Endodermal cell (in vitro differentiated cells): ENCODE measurements at places on chromosomes 7 and 10. TPM values are rescaled to one million over a fixed set of nuclear protein-coding genes. Genes with fewer than 3 reads are reported as not detected.

DNA sequence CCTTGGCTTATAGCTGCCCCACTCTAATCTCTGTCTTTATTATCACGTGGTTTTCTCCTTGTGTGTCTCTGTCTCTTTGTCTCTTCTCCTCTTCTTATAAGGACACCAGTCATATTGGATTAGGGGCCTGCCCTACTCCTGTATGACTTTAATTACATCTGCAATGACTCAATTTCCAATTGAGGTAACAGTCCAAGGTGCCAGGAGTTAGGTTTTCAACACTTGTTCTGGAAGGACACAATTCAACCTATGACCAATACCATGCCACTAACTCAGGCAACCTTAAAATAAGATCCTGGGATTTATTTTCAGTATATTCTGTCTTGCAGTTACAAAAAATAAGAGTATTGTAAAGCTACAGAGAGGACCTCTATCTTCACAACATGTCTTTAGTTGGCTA, 21.6 kb upstream of the MET start:
- DNase-seq = no peak
- H3K4me1 ChIP-seq = no peaks in the 10 kb centered on the region
- H3K4me3 ChIP-seq = no peak overlapping the region
- H3K27me3 ChIP-seq = no peaks in the 10 kb centered on the region
- no peak overlapping the region for H3K27ac ChIP-seq

GRCh38 chr7:139745678-139746143, 32.1 kb downstream of the HIPK2 start:
- H3K4me3 ChIP-seq = peak overlapping the region; percentile 46
- H3K4me1 ChIP-seq = peaks cover 17% of the 10 kb centered on the region
- peak overlapping the region; percentile 47 for H3K27ac ChIP-seq
- H3K36me3 ChIP-seq = peaks cover 24% of the 10 kb centered on the region

DNA sequence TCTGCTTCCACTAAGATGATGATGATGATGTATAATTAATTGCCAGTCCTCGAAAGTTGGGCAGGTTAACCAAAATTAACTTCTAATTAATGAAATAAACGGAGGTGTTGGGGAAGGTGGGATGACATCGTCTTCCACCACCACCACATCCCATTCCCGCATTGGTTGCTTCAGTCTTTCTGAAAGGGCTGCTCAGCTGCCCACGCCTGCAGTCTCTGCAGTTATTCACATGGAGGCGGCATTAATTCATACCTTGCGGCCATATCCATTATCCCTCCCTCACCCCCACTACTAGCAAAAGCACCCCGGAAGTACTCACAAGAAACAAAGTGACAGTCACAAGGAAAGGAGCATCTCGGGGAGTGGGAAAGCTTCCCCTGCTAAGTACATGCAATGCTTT, 387.9 kb downstream of the DPP6 start:
- H3K36me3 ChIP-seq = no peaks in the 10 kb centered on the region
- H3K27me3 ChIP-seq = no peaks in the 10 kb centered on the region
- H3K4me3 ChIP-seq = no peak overlapping the region
- H3K27ac ChIP-seq = no peak overlapping the region

DNA sequence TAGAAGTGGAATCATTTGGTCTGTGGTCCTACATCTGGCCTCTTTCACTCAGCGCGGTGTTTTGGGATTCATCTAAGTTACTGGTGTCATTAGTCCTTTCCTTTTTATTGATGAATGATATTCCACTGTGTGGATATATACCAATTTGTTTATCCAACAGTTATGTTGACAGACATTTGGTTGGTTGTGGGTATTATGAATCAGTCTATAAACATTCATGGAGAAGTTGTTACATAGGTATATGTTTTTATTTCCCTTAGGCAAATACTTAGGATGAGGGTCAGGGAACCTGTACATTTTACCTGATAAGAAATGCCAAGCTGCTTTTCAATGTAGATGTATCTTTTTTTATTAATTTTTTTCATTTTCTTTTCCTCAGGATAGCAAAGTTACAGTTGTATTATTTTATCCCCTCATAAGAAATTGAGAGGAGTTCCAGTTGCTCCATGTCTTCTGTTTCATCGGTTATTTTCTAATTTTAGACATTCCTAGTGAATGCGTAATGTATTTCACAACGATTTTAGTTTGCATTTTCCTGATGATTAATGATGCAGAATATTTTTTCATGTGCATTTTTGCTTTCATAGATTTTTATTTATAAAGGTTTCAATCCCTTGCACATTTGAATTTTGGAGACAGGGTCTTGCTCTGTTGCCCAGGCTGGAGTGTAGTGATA, 203.8 kb upstream of the SH2B2 start:
- DNase-seq = no peak
- H3K36me3 ChIP-seq = peaks cover 38% of the 10 kb centered on the region
- no peaks in the 10 kb centered on the region for H3K4me1 ChIP-seq
- H3K27ac ChIP-seq = no peak overlapping the region
- no peaks in the 10 kb centered on the region for H3K27me3 ChIP-seq

Gene NODAL
- 71.0 and 88.6 TPM in 2 replicates for total RNA-seq

DNA sequence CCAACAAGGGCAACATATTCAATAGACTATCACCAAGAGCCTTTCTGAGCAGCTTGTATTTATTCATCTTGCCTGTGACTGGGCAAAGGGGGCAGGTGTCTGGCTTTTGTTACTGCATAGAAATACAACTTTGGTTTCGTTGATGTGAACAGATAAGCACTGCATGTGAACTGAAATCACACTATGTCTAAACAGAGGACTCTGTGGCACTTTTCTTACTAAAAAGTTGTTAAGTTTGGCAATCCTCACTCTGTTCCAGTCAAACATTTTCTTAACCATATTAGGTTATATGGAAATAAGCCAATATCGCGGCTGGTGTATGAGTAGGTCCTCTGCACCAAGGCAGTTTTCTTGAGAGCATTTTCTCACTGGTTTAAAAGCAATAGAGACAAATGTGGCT, 48.5 kb downstream of the CALD1 start:
- no peaks in the 10 kb centered on the region for H3K36me3 ChIP-seq
- no peak overlapping the region for H3K27ac ChIP-seq
- H3K4me1 ChIP-seq = no peaks in the 10 kb centered on the region
- no peak overlapping the region for H3K4me3 ChIP-seq
- H3K27me3 ChIP-seq = no peaks in the 10 kb centered on the region

DNA sequence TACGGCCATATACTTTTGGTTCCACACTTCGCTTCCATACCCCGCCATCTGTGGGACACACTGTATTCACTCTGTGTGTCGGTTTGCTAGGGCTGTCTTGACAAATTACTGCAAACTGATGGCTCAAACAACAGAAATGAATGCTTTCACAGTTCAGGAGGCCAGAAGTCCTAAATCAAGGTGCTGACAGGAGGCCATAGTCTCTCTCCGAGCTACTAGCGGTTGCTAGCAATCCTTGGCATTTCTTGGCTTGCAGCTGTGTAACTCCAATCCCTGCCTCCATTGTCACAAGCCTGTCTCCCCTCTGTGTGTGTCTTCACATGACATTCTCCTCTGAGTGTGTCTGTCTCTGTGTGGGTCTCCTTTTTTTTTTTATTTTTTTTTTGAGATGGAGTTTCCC, 28.9 kb upstream of the BMPR1A start:
- H3K27me3 ChIP-seq = no peaks in the 10 kb centered on the region
- H3K27ac ChIP-seq = no peak overlapping the region
- H3K4me3 ChIP-seq = no peak overlapping the region
- no peak for DNase-seq

Gene LRRC17
- total RNA-seq = 0.18 TPM in 2 replicates

GRCh38 chr7:99201027-99201426, 6.9 kb downstream of the KPNA7 start:
- H3K36me3 ChIP-seq = no peaks in the 10 kb centered on the region
- no peak for DNase-seq
- H3K4me1 ChIP-seq = no peaks in the 10 kb centered on the region
- H3K27me3 ChIP-seq = no peaks in the 10 kb centered on the region

DNA sequence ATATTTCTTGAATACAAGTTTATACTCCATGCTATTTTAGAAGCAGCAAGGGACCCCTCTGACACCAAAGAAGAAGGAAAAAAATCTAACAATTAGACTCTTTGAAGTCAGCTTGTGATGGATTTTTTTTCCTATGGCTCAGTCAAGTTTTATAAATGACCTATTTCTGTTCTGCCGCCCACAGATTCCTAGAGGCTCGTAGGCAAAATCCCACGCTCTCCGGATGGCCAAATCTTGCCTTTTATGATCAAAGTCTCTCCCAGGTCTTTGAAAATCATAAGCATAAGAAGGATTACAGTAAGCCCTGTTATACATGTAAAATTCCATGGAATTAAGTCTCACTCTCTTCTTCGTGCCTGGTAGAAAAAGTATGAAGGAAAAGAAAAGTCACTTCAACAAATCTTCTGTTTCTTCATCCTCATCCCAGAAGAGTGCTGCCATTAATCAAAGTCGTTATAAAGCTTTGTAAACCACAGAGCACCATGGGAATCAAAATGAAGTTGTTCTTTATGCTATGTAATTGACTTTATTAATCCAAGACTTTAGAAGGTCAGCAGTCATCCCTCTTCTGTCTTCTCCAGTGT, 33.1 kb downstream of the ASB13 start:
- H3K4me3 ChIP-seq = no peak overlapping the region
- no peaks in the 10 kb centered on the region for H3K36me3 ChIP-seq
- H3K4me1 ChIP-seq = no peaks in the 10 kb centered on the region
- H3K27ac ChIP-seq = no peak overlapping the region
- DNase-seq = no peak

Gene PILRA
- 0.66 and 2.1 TPM in 2 replicates for total RNA-seq

Gene C7orf57
- 0.96 TPM in 1 of 3 replicates, not detected in the others for total RNA-seq

DNA sequence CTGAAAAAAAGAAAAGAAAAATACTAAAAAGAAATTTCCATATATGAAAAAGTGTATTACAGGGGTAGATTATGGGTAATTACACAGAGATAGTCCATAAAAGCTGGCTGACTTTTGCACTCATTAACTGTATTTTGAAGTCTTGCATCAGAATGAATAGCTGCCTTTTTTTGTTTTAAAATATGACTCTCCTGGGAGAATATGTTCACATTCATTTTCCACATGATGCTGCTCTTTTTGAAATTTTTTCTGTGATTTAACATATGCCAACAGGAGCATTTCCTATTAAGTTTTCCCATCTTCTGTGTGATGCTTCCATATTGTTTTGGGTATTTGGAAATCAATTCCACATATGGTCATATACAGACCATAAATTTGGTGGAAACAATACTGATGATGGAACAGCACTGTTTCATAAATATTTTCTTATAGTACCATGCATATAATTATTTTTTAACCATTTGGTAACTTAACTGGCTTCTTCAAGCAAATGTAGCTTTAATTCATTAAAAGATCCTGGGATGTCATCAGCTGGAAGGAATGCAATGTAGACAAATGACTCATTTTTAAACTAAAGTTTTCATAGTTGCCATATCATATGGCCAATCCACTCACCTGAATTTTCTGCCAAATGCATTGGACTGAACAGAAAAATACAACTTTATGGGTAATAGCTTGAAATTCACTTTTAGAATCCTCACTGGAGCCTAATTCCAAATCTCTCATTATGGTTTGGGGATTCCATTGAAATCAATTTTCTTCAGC, 313.9 kb upstream of the GLI3 start:
- no peaks in the 10 kb centered on the region for H3K36me3 ChIP-seq
- no peak for DNase-seq
- no peak overlapping the region for H3K4me3 ChIP-seq
- no peaks in the 10 kb centered on the region for H3K27me3 ChIP-seq
- no peak overlapping the region for H3K27ac ChIP-seq
- no peaks in the 10 kb centered on the region for H3K4me1 ChIP-seq

GRCh38 chr7:52436278-52436677, 599.2 kb upstream of the POM121L12 start:
- no peak overlapping the region for H3K4me3 ChIP-seq
- H3K4me1 ChIP-seq = no peaks in the 10 kb centered on the region
- DNase-seq = no peak

GRCh38 chr10:18010050-18010449, 58.3 kb downstream of the SLC39A12 start:
- H3K36me3 ChIP-seq = no peaks in the 10 kb centered on the region
- H3K4me1 ChIP-seq = no peaks in the 10 kb centered on the region
- no peak for DNase-seq
- H3K27ac ChIP-seq = no peak overlapping the region
- H3K27me3 ChIP-seq = no peaks in the 10 kb centered on the region

DNA sequence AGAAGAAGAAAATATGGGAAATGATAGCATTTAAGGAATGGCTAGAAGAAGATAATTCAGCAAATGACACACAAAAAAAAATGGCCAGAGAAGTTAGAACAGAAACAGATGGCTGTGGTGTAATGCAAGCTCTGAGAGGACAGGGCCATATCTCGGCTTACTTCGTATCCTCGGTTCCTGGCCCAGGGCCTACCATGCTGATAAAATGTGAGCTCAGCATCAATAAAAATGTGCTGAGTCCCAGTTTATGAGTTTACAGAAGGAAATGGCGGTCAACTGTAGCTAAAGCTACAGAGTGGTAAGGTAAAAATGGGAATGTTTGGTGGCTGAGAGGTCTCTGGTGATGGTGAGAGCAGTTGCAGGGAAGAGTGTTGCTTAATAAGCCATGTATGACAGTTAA, 40.8 kb downstream of the HBP1 start:
- H3K27me3 ChIP-seq = no peaks in the 10 kb centered on the region
- H3K4me1 ChIP-seq = peaks cover 3% of the 10 kb centered on the region
- no peak overlapping the region for H3K27ac ChIP-seq
- H3K4me3 ChIP-seq = no peak overlapping the region
- no peak for DNase-seq

DNA sequence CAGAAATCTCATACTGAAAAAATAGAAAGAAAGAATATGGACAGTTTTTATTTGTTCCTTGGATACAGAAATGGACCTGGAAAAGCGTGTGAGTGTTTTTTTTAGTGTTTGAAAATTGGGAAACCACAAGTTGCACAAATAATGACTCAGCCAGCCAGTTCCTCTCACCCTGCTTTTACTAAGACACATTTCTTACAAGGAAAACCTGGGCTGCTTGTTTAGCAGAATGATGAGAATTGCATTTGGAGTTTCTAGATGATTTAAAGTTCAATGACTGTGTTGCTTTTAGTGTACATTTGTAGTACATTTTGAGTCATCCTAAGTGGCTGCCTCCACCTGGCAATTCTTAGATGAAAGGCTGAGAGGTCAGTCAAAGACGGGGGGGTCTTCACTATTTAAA, 218.7 kb downstream of the ABCA13 start:
- H3K36me3 ChIP-seq = no peaks in the 10 kb centered on the region
- H3K4me3 ChIP-seq = no peak overlapping the region
- no peaks in the 10 kb centered on the region for H3K27me3 ChIP-seq
- no peak overlapping the region for H3K27ac ChIP-seq
- no peaks in the 10 kb centered on the region for H3K4me1 ChIP-seq

- H3K36me3 ChIP-seq = peaks cover 3% of the 10 kb centered on the region
- no peak overlapping the region for H3K4me3 ChIP-seq
- H3K4me1 ChIP-seq = no peaks in the 10 kb centered on the region
- H3K27me3 ChIP-seq = no peaks in the 10 kb centered on the region
Measured at GRCh38 chr10:132138133-132138532, 48.6 kb upstream of the DPYSL4 start.

DNA sequence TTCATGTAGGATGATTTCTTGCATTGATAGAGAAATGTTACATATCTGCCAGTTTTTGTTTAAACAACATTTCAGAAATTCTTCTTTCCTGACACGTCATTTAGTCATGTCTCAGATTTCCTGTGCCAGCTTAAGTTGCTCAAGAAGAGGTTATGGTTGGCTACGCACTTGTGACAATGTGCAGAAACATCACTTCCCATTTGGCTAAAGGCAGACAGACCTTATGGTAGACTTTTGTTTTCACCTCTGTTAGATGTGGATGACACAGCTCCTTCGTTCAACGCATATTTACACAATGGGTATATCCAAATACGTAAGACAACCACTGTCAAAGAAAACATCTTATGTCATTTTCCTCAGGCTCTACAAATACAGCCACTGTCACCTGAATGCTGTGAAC, 125.8 kb downstream of the DOCK4 start:
- no peak overlapping the region for H3K27ac ChIP-seq
- no peaks in the 10 kb centered on the region for H3K36me3 ChIP-seq
- H3K4me1 ChIP-seq = no peaks in the 10 kb centered on the region

Gene SPDYE6
- total RNA-seq = not detected in 3 replicates

Gene ITIH5
- total RNA-seq = 3.7 to 5.3 TPM (median 4.7 TPM) in 3 replicates
